ENCODE measurements at places on chromosomes 12 and 14.

DNA sequence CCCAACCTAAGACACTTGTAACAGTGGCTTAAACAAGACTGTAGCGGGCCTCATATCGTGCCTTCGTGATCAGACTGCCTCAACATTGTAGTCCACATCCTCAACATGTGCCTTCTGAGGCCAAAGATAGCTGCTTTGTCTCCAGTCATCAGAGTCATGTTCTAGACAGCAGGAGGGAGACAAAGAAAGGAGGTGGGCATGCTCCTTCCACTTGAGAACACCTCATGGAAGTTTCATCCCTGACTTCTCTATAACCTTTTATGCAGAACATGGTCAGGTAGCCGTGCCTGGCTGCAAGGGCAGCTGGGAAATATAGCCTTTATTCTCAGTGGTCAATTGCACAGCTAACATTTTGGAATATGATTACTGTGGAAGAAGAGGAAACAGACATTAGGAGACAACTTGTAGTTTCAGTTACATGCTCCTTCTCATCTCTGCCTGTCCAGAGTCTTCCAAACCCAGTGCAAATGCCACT lies 25.3 kb upstream of the DHRS2 start:
- no peak for DNase-seq

DNA sequence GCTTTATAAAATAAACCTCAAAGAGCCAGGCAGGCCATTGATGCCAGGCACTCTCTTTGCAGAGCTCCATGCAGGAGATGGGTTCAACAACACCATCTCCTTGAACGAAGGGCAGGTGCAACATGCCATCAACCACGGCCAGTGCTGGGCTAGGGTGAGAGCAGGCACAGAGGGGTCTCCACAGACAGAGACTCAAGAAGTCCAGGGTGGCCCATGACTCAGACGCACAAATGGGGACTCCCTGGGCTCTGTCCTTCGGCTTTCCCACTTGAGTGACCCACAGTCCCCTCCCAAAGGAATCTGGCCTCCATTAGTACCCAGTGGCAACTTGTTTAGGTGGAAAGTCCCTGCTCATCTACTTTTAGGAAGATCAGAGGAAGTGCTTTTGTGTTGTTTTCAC lies 124.4 kb upstream of the PZP start:
- DNase-seq: no peak

- no peak for DNase-seq
Measured at GRCh38 chr12:42277396-42278127, 39.5 kb upstream of the YAF2 start.

- DNase-seq: peak; percentile 34
Measured at GRCh38 chr14:52422650-52423356, 108.7 kb downstream of the PTGER2 start.

GRCh38 chr14:68547305-68548193 lies 245.3 kb downstream of the ZFP36L1 start:
- DNase-seq: peak; percentile 99

DNA sequence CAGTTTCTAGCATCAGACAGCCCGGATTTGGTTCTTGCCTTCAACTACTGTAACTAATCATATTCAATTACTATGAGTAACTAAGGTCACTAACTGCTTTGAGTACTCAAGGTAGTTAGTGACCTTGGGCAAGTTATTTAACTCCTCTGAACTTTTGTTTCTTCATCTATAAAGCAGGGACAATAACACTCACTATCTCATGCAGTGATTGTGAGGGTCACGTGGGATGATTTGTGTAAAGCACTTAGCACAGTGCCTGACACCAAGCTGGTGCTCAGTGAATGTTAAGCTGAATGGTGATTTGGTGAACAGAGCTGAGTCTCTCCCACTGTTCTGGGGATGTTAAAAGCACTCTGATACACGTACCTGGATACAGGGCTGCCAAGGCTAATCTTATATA lies 171.3 kb upstream of the PLXNC1 start:
- DNase-seq: no peak

GRCh38 chr12:69024907-69025306 lies 91.9 kb upstream of the CPM start:
- peak; percentile 85 for DNase-seq

- no peak for DNase-seq
Measured at GRCh38 chr12:117121441-117121840, 22.2 kb upstream of the TESC start.

GRCh38 chr12:70806043-70806442 lies 114.5 kb downstream of the PTPRR start:
- peak; percentile 2 for DNase-seq

DNA sequence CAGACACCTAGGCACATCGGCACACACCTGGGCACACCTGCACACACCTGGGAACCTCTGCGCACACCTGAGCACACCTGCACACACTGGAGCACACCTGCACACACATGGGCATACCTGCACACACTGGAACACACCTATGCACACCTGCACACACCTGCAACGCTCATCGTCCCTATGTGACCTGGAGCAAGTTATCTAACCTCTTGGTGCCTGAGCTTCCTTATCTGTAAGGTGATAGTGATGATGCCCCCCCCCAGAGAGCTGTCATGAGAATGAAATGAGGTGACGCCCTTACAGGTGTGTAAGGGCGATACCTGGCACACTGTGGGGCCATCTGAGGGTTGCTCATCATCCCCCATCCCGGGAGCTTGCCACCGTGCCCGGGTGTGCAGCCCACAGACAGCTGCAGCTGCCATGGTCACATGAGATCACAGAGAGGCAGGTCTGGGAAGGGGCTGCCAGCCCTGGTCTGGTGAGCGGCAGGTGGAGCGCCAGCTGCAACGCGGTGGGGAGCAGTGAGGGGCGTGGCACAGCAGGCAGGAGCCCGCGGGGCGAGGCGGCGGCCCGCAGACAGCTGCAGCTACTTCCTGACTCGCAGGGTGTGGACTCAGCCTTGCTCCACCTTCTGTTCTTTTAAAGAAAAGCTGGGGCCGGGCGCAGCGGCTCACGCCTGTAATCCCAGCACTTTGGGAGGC lies 59.9 kb upstream of the FBRSL1 start:
- DNase-seq: no peak

DNA sequence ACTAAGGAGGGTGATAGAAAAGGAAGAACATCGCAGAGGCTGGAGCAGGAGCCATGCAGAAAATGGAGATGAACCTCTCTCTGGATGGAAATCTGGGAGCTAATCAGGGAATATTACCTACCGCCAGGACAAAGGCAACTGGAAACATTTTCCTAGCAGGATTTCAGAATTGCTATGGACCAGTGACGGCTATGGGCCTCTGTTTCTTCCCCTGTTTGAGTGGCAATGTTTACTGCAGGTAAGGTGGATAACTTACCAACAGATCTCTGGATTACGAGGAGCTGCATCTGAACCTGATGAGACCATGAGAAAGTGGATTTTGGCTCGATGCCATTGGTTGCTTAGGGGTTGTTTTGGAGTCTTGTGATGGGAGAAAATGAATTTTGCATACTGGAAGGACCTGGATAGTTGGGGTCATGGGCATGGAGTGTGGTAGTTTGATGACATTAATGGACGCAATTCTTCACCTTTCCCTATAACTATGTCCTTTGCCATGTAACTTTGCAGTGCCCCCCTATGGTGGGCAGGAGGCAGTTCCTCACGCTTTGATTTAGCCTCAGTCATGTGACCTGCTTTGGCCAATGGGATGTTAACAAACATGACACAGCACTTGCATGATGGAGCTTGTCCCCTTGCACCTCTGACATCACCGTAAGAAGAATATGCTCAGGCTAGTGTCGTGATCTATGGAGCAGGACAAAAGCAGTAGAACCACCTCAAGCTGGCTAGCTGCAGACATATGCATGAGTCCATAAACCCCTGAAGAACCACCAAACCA lies 51.1 kb downstream of the CALM1 start:
- DNase-seq: no peak

DNA sequence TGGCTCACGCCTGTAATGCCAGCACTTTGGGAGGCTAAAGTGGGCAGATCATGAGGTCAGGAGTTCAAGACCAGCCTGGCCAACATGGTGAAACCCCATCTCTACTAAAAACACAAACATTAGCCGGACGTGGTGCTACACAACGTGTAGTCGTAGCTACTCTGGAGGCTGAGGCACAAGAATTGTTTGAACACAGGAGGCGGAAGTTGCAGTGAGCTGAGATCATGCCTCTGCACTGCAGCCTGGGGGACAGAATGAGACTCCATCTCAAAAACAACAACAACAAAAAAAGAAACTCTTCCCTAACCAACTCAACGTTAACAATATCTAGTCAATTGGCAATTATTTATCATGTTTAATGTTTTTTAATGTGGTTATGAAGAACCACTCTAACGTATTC lies 89.3 kb downstream of the EPS8 start:
- no peak for DNase-seq

DNA sequence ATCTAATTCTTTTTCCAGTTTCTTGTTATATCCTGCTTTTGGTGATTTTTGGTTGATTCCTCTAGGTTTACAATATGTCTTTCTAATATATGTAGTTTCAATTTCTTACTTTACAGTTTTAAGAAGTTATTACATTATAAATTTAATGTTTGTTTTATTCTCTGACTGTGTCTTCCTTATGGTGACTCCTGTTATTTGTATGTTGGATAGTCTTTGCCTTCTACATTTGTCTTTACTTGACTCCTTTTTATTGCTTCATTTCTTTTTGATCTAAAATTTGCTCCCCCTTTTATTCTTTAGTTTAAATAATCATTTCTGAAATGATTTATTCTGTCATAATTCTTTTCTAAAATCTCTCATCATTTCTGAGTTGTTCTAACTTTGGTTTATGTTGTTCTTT lies 125.8 kb downstream of the CCDC91 start:
- peak; percentile 8 for DNase-seq

- peak; percentile 74 for DNase-seq
Measured at GRCh38 chr12:59425798-59426197, 170.0 kb upstream of the SLC16A7 start.

GRCh38 chr14:35965400-35965799 lies 139.3 kb downstream of the BRMS1L start:
- no peak for DNase-seq

GRCh38 chr14:57609192-57610075 lies 115.8 kb upstream of the CCDC198 start:
- DNase-seq: no peak

DNA sequence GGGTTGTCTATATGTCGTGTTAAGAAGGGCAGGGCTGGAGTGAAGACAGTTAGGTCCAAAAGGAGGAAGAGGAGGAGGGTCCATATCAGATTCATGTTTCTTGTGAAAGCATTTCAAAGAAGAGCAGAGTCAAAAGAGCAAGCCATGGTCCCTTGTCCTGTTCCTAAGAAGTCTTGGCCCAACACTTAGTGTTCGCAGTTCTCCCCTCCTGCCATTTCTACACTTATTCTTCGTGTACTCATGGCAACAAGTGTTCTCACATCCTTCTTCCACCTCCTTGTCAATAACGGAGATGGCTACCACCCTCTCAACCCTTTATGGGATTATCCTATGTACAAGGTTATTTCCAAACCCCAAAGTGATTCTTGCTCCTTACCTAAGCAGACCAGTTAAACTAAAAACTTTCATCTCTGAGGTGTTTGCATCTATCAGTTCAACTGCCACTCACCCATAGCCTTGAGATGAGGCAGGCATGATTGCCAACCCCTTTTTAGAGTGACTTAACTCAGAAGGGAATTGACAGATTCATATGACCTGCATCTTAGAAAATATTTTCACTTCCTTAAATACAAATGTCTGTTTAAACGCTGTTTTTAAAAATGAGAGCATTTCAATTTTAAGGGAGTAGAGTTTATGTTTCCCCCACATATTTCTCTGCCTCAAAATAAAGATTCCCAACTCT lies 19.8 kb upstream of the RNASE2 start:
- no peak for DNase-seq

- DNase-seq: no peak
Measured at GRCh38 chr12:11856971-11857370, 207.5 kb downstream of the ETV6 start.

- no peak for DNase-seq
Measured at GRCh38 chr12:44334347-44334746, 498.5 kb downstream of the TMEM117 start.

GRCh38 chr14:24903337-24903736 lies 146.6 kb downstream of the STXBP6 start:
- DNase-seq: peak; percentile 61

DNA sequence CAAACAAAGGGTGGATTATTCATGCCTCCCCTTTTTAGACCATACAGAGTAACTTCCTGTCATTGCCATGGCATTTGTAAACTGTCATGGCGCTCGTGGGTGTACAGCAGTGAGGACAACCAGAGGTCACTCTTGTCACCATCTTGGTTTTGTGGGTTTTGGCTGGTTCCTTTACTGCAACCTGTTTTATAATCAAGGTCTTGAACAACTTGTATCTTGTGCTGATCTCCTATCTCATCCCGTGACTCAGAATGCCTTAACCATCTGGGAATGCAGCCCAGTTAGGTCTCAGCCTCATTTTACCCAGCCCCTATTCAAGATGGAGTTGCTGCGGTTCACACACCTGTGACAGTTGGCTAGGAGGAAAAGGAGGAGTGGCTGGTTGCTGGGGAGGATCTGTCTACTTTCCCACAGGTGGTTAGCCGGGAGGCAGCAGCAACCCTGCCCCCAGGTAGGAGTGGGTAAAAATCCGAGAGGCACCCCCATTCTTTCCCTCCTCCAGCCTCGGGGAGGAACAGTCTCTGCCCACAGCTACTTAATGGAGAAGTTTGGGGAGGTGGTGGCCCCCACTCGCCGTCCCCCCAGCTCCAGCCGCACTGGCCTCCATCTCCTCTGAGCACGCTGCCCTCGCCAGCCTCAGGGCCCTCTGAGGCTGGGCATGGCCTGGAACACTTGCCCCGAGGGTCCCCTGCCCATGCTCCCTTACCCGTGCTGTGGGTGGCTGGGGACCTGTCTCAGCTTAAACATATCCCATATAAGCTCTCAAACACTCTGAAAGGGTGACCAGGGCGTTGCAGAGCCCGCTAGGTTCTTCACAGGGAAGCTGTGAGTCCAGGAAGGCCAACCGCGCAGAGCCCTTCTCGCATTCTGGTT lies 41.7 kb downstream of the SMIM41 start:
- DNase-seq: peak; percentile 25

GRCh38 chr14:74301594-74302151 lies 1.1 kb downstream of the ABCD4 start:
- no peak for DNase-seq

DNA sequence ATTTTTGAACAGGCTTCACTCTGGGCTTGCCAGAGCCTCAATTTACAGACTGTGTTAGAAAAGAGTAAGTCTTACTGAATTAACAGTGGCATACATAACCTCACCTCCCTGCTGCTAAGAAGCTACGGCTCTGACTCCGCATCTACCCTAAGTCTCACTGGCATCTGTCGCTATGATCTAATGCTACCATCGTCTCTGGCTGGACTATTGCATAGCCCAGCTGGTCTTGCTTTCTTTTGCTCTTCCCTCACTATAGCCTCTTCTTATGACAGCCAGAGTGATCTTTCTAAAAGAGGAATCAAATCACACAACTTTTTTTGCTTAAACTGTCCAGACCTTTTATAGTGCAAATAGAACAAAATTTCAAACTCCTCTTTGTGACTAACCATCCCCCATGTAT lies 81.1 kb downstream of the SLC24A4 start:
- DNase-seq: no peak

- peak; percentile 69 for DNase-seq
Measured at GRCh38 chr12:125092872-125093680, 27.8 kb downstream of the AACS start.

GRCh38 chr12:117241697-117242096 lies 51.4 kb upstream of the FBXO21 start:
- DNase-seq: no peak
